ENCODE measurements at places on chromosomes 7 and 10.

GRCh38 chr7:30276203-30276900, 8.0 kb upstream of the ZNRF2 start:
- DNase-seq, result peak; percentile 65

DNA sequence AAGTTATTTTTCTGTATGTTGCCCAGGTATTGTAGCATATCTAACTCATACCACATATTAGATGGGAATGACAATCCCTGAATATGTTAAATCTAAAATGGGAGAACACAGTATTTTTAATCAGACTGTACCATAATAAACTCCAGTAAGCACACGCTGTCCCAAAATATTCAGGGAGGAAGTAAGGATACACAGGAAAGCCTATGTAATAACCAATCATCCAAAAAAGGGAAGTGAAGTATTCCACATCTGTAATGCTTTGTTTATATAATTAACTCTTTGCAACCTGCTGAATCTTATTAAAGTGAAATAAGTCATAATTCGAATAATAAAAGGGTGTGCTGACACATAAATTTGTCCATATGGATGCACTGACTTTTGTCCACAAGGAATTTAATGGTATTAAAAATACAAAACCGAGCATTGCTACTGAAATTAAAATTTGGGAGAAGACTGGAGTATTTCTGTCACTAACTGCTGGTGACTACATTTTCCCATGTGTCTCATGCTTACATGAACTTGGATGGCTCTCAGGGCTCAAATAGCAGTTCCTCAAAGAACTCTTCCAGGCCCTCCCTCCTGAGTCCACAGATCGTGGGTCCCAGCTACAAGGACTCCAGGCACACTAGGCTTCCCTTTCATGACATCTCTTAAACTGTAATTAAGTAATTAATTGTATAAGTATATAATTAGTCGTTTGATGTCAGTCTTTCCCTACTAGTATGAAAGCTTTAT, 120.6 kb downstream of the NEBL start:
- no peak for DNase-seq

DNA sequence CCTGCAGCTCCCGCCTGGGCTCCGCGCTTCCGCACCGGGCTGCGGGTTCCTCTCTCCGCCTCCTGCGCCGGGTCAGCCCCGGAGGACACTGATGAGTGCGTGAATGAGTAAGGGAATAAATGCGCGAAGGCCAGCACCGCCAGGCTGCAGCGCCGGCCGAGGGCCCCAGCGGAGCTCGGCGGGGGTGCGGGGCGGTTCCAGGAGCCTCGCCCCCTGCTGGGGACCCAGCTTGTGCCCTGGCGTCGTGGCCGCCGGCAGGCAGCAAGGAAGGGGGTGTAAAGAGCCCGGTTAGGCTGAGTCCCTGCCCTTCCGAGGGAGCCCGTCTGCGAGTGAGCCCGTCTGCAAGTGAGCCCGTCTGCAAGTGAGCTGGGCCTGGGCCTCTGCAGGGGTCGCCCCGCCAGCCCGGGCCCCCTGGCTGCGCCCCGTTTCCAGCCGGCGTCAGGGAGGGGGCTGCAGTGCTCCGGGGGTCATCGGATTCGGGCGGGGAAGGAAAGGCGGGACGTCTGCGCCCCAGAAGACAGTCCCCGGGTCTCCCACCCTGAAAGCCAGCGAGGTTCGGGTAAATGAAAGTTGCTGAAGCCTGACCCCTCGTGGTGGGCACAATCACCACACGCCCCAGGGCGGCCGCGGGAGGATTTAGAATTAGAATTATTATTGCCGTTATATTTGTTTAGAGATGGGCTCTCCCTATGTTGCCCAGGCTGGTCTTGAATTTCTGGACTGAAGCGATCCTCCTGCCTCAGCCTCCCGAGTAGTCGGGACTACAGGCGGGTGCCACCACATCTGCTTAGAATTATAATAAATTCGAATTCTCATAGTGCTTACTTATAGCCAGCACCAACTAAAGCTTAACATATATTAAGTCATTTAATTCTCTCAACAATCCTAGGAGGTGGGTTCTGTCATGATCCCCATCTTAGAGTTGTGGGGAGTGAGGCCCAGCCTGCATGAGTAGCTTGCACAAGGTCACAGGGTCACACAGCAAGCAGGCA, 8.6 kb upstream of the CRYGN start:
- peak; percentile 86 for DNase-seq

DNA sequence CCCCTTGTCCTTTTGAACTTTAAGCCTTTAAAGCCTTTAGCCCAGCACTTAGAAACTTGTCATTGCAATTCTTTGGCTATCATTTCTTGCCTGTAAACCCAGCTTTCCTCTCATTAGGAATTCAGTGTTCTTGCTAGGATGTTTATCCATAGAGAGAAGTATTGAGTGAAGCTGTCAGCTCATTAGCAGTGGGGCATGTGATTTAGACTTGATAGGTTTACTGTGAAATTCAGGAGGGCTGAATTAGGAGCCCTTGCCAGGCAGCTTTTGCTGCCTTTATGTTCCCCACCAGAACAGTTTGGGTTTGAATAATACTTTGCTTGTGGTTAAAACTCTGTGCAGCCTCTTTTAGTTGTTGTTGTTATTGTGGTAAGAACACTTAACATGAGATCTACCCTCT, 39.5 kb downstream of the LHFPL3 start:
- DNase-seq, result no peak

- no peak for DNase-seq
These were observed 13.5 kb downstream of the CCDC136 start for GRCh38 chr7:128805225-128805624.

- no peak for DNase-seq
These were observed 4.1 kb downstream of the PRSS2 start for GRCh38 chr7:142774826-142775225.

DNA sequence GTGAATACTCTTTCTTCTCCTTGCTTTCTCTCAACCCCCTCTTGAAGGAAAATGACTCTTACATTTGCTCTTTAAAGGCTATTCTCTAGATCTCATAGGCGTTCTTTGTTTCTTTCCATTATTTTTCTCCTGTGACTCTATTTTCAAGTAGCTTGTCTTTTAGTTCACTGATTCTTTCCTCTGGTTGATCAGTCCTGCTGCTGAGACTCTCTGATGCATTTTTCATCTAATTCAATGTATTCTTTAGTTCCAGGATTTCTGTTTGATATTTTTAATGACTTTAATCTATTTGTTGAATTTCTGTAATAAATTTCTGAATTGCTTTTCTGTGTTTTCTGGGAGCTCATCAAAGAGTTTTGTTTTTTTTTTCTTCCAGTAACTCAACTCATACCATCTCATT, 397.7 kb downstream of the CNTNAP2 start:
- no peak for DNase-seq

GRCh38 chr7:135744938-135745702, 3.5 kb downstream of the FAM180A start:
- no peak for DNase-seq

DNA sequence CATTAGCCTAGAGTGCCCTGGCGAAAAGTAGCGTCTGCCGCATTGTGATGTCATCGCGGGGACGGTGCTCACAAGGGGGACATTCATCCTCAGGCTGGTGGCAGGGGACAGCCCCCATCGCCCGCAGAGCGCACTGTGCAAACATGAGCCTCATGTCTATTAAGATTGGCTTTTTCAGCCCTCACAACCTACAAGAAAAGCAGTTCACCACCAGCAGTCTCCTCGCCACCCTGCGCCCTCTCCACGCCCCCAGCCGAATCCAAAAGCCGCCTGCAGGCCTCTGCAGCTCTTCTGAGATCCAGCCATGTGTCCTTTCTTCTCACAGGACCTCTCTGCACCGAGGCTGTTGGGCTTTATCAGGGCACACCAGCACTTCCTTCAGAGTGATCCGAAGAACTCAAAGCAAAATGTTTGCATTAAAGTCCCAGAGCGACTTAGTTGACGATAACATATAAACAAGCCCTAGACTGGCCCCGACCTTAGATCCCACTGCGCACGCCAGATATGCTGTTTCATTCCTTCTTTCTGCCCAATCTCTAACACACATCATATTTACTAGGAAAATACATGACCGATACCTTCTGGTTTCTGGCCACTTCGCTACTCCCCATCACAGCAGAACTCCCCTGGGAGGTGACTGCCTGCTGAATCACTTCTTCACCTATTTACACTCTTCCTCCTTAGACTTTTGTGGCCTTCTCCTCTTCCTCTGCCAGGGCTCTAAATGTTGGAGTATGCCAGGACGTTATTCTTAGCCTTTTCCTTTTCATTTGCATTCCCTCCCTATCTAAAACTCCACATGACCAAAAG, 206.0 kb upstream of the SH2B2 start:
- DNase-seq, result no peak

GRCh38 chr7:30284298-30285066, at the start of gene ZNRF2:
TSS of gene ZNRF2 (plus strand) at chr7:30284597. CDS start at chr7:30285358, 761 bp downstream.
- DNase-seq, result peak; percentile 99

GRCh38 chr7:37045681-37046179, 321.4 kb upstream of the AOAH start:
- DNase-seq, result no peak

DNA sequence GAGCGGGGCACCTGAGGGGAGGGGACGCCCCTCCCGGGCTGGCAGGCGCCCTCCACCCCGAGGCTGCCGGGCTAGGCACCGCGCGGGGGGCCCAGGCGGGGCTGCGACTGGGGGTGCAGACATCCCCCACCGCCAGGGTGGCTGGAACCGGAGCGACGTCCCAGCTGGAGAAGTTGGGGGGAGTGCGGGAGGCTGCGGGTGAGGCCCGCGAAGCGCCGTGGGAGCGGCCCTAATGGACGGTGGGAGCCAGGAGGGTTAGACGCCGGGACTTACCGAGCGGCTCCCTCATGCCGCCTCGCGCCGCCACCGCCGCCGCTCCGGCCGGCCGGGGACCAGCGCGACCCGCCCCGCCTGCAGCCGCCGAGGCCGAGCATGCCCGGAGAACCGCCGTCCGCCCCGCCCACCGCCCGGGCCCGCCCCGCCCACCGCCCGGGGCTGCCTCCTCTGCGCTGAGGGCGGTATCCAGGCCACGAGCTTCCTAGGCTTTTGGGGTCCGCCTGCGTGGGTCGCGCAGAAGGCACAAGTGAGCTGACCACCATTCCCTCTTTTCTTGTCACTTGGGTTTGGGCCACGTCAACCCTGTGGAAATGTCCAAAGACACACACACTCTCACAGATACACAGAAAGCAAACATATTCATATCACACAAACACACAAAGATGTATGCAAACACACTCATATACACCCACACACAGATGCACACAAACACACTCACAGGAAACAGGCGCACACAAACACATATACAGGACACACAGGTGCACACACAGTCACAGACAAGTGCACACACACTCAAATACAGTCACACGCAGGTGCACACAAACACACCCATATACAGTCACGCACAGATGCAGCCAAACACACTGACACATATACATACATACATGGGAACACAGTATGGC, at the start of gene JCAD:
Gene JCAD, minus strand, starts transcription at position 378 of the 899 bp plus-strand sequence. CDS start 11,774 bp downstream, outside the sequence.
- DNase-seq, result peak; percentile 61

DNA sequence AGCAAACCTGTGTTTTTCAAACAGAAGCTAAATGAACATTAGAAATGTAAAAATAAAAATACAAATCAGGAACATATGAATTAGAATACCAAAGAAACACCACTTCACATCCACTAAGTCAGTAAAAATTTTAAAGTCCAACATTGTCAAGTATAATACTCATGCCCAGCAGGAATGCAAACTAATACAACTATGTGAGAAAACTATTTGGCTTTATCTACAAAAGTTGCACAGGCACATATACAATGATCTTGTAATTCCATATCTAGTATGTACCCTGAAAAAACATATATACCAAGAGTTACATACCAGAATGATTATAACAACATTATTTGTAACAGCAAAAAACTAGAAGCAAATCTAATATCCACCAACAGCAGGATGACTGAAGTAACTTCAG, 91.1 kb downstream of the RNF32 start:
- DNase-seq, result no peak

- no peak for DNase-seq
These were observed 29.5 kb downstream of the JCAD start for GRCh38 chr10:30029872-30030256.

DNA sequence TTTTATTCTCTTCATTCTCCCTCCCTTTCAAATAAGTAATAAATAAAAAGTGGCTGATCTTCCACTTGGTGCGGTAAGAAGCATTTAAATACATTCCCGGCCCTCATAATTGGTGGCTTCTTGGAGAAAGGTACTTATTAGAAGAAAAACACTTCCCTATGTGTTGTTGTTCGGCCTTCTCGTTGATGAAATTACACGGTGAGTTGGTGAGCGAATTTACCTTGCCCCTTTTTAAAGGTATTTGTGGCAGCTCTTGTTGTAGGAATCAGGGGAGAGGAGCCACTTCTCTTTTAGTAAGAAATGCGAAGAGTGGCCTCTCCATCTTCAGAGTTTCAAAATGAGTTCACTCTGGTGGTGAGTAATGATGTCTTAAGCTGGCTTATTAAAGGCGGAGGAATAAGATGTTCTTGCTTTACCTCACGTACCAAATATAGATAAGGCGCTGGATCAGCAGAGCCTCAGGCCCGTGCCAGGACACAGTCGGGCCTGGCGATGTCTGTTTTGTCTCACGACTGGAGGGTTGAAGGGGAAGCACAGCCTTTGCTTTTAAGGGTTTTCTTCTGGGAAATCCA, 135.9 kb downstream of the CUX1 start:
- no peak for DNase-seq

DNA sequence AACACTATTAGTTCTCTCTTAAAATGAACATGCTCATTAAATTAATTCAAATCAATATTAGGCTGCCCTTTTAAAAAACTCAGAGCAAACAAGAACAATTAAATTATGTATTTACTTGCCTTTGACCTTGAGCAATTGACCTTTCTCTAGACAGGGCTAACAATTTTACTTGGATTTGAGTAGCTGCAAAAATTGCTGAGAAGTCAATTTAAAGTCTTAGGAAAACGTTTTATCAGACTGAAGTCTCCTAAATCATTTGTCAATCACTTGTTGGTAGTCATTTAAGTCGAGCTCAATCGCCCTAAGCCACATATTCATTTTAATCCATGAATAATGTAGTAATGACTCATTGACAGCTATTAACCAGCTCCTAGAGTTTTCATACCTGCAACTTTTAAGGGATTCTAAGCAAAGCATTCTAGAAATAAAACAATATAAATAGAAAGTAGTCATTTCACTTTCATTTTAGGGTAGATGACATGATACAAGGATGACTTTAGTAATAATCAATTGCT, 84.9 kb upstream of the SEC61G start:
- no peak for DNase-seq

GRCh38 chr7:39321909-39322498, 244.2 kb upstream of the YAE1 start:
- DNase-seq, result no peak

- DNase-seq, result no peak
These were observed 520.8 kb downstream of the REEP3 start for GRCh38 chr10:64041989-64042490.

DNA sequence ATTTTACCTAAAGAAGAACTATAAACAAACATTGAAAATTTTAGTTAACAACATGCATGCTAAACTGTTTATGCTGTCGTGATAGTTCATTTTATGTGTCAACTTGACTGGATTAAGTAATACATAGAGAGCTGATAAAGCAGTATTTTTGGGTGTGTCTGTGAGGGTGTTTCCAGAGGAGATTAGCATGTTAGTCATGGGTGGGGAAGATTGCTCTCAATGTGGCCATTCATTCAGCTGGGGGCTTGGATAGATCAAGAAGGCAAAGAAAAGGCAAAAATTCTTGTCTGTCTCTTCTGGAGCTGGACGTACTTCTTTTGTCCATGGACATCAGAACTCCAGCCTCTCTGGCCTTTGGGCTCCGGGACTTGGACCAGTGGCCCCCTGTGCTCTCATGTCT, 172.9 kb upstream of the SEMA3E start:
- DNase-seq, result no peak

- DNase-seq, result no peak
These were observed 29.0 kb upstream of the KNDC1 start for GRCh38 chr10:133131053-133131452.

Data from activated CD8-positive, alpha-beta T cell treated with anti-CD3 and anti-CD28 coated beads, Interleukin-2, amount 10 ng/mL, durations not matched to agents 7 days and 5 days (primary cell).